ENCODE measurements at places on chromosomes 3 and 15.

GRCh38 chr15:90583471-90584252, 53.9 kb downstream of the CRTC3 start:
- no peak for DNase-seq

GRCh38 chr3:178446059-178446458, 90.2 kb upstream of the KCNMB2 start:
- no peak for DNase-seq

DNA sequence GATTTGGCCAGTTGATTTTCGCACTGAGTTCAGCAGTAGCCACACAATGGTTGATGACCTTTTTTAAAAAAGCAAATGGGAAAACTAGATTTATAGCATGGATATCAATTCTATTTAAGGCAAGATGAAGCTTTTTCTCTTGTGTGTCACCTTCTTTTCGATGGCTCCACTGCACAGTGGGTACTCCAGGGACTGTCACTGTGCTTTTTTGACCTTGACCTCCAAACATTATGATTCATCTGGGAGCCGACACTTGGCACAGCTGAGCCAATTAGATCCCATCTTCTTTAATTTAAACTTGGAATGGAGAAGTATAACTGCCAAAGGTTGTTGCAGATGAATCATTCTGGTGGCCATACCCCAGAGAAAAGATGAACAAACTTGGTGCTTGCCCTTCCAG, 367.3 kb downstream of the EPHA6 start:
- DNase-seq, result no peak

GRCh38 chr3:12948891-12949711, 107.7 kb upstream of the RPL32 start:
- DNase-seq, result no peak
